ENCODE measurements at places on chromosomes 2 and 18.
A peak's percentile ranks its signal among the peaks of the same experiment; 100 is the strongest.

GRCh38 chr18:61755555-61755954 lies 137.3 kb downstream of the RNF152 start:
- DNase-seq = no peak

GRCh38 chr2:109129356-109129920 lies 433 bp downstream of the SH3RF3 start:
- no peak for DNase-seq

DNA sequence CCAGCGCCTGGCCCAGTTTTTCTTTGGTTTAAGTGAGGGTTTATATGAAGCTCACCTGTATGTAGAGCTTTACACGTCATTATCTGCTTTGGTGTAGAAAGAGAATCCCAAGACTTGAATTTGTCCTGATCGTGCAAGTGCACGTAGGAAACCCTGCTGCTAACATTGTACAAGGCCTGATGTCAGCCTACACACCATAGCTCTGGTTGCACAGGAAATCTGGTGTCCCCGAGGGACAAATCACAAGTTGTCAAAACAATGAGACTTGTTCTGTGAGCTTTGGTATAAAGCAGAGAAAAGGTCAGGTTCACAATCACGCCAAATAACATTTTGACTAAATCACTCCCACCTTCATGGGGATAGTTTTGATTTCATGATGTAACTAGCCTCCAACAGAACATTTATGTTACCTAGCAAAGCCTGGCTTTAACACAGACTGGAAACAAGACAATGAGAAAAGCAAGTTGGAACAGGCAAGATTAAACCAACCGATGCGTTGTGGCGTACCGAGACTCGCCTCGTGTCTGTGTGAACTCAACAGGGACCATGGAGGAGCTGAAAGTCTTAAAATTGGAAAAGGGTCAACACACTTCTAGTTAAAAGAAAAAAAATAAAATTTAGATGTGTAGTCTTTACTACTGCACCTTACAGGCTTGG lies 41.4 kb downstream of the ZAP70 start:
- no peak for DNase-seq

DNA sequence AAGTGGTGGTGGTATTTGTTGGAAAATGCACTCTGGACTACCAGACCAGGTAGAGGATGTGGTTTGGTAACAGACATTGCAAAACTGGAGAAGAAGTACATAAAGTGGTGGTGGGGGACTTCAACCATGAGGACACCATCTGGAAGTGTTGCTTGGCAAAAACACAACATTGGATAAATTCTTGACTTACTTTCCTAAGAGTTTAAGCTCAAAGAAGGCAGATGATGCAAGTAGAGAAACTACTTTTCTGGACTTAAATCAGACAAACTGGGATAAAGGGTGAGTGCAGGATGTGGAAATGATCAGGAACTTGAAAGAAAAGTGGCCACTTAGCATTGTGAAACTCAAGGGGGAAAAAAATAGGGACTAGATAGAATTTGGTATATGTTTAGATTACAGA lies 487.4 kb downstream of the ZEB2 start:
- DNase-seq = peak; percentile 17

- no peak for DNase-seq
These were observed 83.2 kb upstream of the EPC2 start for GRCh38 chr2:148561389-148561788.

- DNase-seq = no peak
These were observed 14.7 kb upstream of the METAP1D start for GRCh38 chr2:171985076-171985475.

DNA sequence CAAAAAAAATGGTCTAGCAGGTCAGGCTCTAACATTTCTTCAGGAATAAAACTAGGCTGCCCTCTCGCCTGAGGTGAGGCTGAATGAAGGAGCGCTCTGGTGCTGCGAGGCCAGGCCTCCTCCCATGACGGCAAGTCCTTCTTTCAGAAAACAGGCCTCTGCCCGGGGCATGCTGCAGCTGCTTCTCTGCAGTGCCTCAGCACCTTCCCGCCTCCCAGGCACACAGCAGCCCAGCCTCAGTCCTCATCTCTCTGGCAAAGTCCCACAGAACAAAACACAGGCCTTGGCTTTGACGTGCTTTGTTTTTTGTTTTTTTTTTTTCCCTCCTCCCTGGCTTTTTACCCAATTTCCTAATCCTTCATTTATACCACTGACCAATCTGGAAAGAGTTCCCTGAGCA lies 74.8 kb downstream of the BCL11A start:
- no peak for DNase-seq
